AG09319 (cell line): ENCODE measurements at places on chromosomes 16 and 17.

DNA sequence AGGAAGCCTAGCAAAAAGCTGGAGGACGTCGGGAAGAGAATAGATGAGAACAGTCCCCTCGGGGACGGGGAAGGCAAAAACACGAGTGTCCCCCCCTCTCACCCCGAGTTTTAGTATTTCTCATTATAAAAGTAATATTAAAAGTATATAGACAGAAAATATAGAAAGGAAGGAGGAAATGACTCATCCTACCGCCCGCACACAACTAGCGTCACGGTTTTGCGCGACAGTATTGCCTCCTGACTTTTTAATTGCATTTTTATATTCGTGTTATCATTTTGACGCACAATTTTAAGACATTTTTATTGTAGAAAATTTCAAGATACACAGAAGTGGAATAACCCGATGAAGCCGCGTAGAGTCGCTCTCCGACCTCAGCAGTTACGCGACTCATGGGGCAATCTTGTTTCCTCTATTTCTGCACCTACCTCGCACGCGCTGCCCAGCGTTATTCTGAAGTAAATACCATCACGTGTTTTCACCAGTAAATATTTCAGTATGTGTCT, 652 bp upstream of the SLC25A19 start:
- DNase-seq: no peak

DNA sequence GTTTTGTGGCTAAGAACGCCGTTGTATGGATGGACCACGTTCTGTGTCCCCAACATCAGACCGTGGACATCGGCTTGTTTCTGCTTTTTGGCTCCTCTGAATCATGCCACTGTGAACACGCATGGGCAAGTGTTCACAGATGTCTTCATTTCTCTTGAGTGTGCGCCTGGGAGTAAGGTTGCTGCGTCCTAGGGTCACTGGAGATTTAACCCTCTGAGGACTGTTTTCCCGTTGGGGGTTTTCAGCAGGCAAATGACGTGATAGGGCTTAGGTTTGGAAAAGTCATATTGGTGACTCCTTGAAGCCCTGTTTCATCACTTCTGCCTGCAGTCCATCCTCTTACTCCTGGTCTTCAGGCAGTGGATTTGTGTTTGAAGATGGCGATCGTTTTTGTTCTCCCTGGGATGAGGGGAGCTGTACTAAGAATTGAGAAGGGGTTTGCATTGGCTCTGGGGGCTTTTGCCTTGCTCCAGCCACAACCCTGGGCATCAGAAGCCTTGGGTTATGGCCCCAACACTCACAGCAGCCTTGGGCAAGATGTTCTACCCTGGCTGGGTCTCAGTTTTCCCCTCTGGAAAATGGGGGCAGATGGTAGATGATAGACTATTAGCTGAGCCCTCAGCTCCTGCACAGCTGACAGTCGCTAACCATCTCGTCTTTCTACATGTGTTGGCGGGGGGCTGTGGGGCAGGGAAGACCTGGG, 67.2 kb upstream of the CIBAR2 start:
- DNase-seq: no peak

DNA sequence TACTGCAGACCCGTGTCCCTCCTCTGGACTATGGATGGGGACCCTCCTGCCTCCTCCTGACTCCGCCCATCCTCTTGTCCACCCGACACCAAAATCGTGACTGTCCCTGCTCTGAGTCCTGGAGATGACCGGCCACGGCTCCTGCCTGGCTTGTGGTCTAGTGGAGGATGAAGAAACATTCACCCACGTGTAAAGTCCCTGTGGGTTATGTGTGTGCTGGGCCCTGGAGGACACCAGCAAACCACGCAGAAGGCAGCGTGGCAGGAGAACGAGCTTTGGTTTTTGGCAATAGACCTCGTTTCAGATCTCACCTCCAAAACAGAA, 11.9 kb downstream of the SPNS2 start:
- DNase-seq: no peak

- no peak for DNase-seq
These were observed 1144.9 kb upstream of the GOT2 start for GRCh38 chr16:59878999-59879398.

- DNase-seq: no peak
These were observed 2.5 kb downstream of the KIF1C start for GRCh38 chr17:5000237-5000639.

DNA sequence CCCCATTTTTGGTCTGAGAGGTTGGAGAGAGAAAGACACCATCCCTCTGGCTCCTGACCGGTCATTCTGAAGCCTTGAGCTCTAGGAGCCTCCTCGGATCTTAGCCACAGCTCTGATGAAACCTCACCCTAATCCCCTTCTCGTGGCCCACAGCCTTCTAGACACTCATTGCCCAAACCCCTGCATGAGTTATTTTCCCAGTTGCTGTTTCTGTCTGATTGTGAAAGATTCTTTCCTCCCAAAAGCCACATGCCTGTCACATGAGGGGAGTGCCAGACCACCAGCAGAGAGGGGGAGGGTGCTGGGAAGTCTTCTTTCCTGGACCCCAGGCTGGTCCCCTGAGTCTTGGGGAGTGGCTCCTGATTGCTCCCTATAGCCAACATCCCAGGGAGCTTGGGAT, 17.6 kb upstream of the ABR start:
- no peak for DNase-seq

GRCh38 chr16:89210904-89211515, 6.5 kb upstream of the ZNF778 start:
- no peak for DNase-seq

DNA sequence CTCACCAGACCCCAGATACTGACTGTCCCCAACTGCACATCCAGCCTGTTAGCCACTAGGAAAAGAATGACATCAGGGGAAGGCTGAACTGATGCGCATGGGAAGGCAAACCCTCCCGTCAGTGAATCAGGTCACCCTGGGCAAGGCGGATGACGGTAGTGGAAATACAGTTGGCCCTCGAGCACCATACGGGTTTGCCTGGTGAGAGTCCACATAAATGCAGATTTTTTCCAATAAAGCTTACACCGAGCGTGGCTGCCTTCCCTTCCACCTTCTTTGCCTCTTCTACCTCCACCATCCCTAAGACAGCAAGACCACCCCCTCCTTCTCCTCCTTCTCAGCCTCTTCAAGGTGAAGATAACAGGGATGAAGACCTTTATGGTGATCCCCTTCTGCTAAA, 236.1 kb upstream of the TNRC6C start:
- no peak for DNase-seq

DNA sequence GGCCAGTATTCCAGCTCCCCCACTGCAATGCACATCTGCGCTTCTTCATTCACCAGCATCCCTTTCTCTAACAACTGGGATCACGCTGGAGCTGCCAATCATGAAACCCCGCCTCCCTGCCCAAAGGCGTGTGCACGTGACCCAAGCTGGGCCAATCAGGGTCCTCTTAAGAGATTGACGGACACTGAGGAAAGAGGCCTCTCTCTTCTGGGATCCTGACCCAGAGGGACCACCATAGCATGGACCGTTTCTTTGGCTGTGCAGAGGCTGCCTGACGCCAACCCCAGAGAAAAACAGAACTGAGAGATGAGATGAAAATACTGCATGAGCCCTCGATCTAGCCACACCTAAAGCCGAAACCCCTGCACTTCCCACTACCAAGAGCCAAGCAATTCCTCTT, 32.0 kb downstream of the COTL1 start:
- no peak for DNase-seq

DNA sequence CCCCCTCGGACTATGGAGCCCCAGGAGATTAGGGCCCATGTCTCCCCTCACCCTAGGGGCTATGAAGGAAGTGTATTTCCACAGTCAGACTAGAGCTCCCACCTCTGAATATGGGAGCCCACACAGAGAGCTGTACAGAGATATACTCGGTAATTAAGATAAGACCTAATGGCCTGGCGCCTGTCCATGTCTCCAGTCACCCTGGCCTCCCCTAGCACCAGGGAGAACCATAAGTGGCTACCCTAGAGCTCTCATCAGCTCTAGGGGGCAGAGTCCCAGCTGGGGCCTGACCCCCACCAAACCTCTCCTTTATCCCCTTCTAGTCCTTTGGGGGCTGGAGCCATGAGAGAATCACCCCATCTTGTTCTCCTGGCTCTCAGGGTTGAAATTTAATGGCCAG, 2.4 kb downstream of the TMEM101 start:
- no peak for DNase-seq

DNA sequence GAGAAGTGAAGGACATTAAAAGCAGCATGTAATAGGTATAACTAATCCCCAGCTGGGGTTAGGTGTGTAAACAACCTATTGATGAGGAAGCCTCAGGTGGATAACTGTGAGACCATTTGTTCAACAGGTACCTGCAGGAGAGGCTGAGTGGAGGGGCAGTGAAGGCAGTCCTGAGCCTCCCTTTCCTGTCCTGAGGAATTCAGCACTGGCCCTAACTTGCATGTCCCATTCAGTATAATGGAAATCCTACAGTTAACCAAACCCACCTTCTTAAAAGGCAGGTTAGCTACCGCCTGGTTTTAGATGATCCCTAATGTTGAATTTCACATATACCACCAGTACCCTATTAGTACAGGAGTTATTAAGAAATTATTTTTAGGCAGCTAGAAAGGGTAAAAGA, 225.9 kb upstream of the GOT2 start:
- no peak for DNase-seq

- no peak for DNase-seq
These were observed 2.7 kb downstream of the NLRP1 start for GRCh38 chr17:5581655-5582054.

GRCh38 chr16:85227946-85228862, 115.9 kb upstream of the CIBAR2 start:
- DNase-seq: no peak

- no peak for DNase-seq
These were observed 92.1 kb downstream of the WDR59 start for GRCh38 chr16:74892574-74893461.

GRCh38 chr16:56938664-56939513, 6.9 kb downstream of the HERPUD1 start:
- no peak for DNase-seq

DNA sequence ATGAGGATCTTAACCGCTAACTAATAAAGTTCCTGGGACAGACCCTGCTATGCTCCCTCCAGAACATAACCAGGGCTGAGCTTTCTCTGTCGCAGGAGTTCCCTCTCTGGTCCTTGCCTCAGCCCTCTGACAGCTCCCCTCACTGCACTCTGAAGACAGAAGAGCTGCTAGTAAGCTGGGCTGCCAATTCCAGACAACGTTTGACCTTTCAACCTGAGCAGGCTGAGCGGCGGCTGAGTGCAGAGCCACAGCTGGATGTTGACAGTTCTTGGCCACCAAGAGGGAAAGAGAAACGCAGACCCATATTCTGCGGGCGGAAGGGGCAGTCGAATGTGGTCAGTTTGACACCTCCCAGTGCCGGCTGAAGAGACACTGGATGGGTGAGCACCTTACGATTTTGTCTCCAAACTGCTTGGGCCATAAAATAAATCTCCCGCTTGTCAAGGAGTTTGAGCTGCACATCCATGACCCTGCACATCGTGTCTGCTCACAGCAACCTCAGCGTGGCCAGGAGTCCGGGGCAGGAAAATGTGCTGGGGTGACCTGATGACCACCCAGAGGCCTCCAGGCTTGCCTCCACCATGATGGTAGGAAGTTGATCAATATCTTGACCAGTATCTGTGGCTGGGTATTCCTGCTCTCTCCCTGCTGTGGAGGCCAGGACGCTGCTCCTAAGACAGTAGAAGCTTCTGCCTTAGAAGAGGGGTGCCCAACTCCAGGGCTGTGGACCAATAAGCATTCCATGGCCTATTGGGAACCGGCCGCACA, 209.2 kb downstream of the PARN start:
- no peak for DNase-seq

DNA sequence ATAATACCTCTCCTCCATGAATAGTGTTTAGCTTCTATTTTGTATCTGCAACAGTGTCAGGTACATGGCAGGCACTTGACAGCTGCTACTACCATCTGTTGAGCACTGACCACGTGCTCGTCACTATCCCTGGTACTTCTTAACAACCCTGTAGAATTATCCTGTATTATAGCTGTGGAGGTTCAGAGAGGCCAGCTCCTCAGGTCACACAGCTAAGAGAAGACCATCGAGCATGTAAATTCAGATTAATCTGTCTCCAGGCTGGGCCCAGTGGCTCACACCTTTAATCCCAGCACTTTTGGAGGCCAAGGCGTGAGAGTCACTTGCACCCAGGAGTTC, 26.3 kb downstream of the WSB1 start:
- DNase-seq: no peak

DNA sequence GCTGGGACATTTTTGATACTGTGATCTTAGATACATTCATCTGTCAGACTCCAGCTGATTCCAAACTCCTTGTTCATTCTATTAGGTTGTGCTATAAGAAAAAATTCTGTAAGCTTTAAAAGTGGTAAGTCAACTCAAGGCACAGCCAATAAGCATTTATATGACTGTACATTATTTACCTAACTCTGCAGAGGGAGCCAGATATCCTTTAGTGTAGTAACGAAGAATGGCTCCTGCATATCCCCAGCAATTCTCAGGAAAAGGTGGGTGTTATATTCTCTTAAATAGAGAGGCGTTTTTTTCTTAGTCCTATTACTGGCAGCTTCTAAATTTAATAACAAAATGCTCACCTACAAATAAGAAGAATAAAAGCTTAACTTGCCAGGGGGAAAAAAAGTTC, 374.3 kb upstream of the GOT2 start:
- DNase-seq: no peak

DNA sequence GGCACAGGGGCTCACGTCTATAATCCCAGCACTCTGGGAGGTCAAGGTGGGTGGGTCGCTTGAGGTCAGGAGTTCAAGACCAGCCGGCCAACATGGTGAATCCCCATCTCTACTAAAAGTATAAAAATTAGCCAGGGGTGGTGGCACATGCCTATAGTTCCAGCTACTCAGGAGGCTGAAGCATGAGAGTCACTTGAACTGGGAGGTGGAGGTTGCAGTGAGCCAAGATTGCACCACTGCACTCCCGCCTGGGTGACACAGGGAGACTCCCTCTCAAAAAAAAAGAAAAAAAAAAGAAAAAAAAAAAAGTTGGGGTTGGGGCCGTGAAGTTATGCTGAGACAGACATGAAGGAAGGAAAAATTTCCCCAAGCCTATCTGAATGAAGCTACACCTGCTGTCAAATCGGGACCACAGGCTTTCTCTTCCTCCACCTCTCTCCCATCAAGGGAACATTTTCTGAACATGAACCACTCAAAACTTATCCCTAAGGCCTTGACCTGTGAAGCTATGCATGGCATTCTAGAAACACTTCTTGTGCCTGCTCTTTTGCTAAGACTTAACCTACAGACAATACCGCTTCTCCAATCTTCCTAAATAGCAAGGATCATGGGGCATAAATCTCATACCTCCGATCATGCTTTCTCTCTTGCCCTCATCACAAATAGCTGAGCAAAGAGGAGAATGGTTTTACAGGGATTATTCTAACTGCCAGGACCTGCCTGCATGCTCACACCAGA, 88.6 kb downstream of the CYTH1 start:
- no peak for DNase-seq

GRCh38 chr16:71387045-71387871, 28.7 kb downstream of the CALB2 start:
- DNase-seq: no peak

DNA sequence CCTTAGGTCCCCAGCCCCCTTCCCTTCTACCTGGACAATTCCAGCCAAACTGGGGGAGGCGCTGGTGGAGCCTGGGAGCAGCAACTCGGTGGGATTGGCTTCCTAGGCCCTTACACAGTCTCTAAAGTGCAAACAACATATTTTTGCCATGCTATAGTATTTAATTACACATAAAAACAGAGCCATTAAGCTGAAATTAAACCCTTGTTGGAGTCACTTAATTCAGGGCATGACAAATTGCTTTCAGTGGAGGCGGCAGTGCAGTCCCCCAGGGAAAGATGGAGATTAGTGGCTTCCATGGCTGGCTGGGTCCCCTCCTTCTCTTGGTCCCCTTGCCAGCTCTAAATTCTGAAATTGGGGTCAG, 17.3 kb downstream of the IGFBP4 start:
- no peak for DNase-seq
